ENCODE measurements at places on chromosomes 1 and 21.
A peak's percentile ranks its signal among the peaks of the same experiment; 100 is the strongest.

GRCh38 chr1:39163469-39163868, 41.0 kb upstream of the MACF1 start:
- no peak for DNase-seq

DNA sequence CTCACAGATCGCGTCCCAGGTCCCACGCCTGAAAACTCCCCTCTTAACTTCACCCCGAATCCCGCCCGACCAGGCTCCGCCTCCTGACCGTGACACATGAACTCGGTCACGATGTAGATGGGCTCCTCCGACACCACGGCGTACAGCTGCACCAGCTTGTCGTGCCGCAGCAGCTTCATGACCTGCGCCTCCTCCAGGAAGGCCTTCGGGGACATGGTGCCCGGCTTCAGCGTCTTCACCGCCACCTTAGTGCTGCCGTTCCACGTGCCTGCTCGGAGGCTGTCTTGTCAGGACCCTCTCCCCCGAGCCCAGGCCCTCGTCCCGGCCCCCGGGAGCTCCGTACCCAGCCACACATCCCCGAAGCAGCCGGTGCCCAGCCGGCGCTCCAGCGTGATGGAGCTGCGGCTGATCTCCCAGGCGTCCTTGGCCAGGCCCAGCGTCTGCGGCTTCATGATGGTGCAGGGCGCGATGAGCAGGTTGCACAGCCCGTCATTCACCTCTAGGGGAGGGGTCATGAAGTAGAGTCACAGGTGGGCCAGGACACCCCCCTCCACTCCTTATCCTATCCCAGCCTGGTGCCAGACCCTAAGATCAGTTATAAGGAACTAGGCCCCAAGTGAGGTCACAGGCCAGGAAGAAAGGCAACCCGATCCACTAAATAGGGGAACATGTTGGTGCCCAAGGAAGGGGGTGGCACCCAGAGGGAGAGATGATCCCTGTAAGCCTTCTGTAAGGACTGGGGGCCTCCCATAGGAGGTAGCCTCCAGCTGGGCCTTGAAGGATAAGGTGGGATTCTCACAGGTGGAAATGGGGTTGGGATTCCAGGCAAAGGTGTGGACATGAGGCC, 11.6 kb upstream of the AHDC1 start:
- no peak for DNase-seq

DNA sequence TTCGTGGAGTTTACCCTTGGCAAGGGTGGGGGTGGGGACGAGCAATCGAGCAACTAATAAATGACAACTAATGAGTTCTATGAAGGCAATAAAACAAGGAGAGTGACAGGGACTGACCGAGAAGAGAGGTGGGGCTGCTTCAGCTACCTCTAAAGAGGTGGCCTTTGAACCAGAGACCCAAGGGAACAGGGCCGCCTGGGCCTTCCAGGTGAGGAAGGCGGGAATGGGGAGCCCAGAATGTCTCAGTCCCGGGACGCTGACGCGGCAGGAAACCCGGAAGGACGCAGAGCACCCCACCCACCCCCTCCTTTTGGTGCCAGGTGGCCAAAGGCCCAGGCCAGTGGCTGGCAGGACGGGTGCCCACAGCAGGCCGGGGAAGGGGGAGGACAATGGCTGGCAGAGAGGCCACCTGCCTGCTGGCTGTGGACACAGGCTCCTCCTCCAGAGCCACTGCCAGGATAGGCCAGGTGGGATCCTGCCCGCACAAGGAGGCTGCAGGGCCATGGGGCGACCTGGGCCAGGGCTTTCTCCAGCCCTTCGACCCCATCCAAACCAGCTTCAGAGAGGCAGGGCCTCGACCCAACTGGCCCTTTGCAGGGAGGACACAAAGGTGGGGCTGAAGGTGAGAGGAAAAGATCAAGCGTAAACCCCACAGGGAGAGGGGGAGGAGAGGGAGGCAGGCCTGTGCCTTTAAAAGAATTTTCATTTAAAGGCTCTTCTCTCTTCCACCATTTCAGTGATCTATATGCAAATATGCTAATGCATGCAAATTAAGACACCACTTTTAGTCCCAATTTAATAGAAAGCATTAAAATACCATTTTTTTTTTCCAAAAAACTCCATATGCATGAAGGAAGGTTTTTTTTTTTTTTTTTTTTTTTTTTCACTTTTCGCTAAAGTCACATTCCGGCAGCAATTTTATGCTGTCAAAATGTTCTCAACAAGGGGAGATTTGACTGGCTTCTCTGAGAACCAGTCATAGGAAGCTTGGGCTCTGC, 58.1 kb downstream of the CASZ1 start:
- DNase-seq: no peak

GRCh38 chr1:108043707-108044106, 78.7 kb upstream of the VAV3 start:
- no peak for DNase-seq

- DNase-seq: peak; percentile 88
These were observed 26.9 kb upstream of the RAP1A start for GRCh38 chr1:111592389-111593361.

DNA sequence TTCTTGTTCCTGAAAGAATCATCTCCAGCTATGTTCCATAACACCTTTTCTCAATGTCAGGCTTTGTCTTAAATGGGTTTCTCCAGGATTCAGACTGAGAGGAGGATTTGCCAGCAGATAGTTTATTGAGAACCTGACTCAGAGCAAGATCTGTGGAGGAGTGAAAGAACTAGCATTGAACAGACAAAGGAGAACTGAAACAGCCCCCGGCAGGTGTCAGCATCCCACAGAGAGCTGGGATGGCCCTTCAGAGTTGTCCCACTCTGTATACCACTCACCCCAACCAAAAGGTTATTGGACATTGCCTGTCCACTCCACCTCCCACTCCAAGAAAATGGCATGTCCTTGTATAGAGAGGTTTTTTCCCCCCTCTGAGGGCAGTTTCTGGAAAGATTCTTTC, 270.7 kb downstream of the PAPPA2 start:
- no peak for DNase-seq

- no peak for DNase-seq
These were observed 28.1 kb downstream of the KMO start for GRCh38 chr1:241560146-241560848.

GRCh38 chr1:15311880-15312279, 64.9 kb downstream of the FHAD1 start:
- DNase-seq: no peak

- no peak for DNase-seq
These were observed 834 bp upstream of the C8B start for GRCh38 chr1:56966698-56966999.

DNA sequence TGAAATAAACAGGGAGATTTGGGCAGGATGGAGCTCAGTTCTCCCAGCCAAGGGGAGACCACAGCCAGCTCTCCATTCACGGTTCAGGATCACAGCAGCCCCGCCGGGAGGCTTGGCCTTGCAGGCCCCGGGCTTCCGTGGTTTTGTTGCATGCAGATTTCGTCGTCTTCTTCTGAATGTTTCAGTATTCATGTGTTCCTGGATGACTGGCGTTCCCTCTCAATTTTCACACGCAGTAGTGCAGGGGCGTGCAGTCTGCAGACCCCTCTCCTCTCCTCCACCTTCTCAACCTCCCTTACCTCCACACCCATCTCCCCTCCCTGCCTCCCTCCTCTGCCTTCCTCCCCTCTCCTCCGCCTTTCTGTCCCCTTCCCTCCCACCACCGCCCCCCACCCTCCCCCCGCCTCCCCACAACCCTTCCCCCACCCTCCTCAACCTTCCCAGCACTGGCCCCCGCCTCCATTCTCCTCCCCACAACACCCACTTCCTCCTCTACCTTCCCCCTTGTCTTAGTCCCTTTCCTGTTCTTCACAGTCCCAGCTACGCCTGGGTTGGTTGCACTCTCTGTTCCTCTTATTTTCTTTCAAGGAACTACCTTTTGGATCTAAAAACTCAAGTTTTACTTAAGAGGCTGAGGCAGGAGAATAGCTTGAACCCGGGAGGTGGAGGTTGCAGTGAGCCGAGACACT, 8.4 kb upstream of the SLC19A1 start:
- no peak for DNase-seq

GRCh38 chr1:209600541-209600940, 17.0 kb downstream of the CAMK1G start:
- DNase-seq: no peak

- DNase-seq: no peak
These were observed 63.9 kb downstream of the ADAMTS1 start for GRCh38 chr21:26781331-26781730.

DNA sequence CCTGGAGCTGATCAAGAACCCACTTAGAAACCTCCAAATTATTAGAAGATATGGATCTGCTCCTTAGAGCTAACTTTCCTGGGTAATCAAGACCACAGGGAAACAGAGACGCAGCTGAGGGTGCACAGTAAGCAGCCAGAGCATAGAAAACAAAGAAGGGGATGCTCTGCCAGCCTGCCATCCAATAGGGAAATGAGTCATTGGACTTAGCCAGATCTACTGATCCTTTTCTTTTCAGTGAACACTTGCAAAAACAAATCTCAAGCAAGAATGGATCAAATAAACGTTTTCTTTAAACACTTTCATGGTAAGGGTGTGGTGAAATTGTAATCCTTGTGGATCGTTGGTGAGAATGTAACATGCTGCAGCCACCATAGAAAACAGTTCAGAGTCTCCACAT, 474.0 kb downstream of the LTN1 start:
- DNase-seq: no peak

DNA sequence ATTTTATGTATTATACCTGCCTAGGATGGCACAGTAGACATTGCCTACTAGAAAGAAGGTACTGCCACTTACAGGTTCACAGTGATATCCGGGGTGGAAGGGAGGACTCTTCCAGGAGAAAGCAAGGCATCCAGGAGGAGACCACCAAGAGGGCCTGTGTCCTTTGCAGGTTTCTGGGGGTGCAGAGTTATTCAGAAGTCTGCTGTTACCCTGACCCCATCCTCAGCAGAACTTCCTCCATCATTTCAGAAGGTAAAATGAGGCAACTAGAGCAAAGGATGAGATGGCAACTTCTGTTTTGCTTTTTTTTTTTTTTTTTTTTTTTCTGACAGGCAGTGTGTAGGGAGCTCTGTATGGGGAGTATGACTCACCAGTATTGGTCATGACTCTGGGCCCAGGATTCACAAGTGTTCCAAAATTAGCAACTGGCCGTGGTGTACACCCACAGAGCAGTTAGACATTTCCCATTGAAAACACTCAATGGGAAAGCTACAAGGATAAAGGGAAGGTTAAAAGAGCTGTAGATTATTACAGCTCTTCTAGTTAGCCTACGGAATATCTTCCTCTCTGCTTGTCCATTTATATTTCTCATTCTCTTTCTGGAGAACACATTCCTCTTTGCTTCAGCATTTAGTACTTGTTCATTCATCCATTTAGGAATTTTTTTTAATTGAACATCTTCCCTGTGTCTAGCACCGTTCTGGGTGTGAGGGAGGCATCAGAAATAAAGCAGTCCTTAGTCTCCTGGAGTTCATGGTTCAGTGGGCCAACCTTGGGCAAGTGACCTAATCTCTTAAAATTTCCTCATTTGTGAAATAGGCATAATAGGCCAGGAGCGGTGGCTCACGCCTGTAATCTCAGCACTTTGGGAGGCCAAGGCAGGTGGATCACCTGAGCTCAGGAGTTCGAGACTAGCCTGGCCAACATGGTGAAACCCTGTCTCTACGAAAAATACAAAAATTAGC, 50.5 kb upstream of the PPP2R5A start:
- DNase-seq: no peak

- no peak for DNase-seq
These were observed 100.0 kb upstream of the SLC44A3 start for GRCh38 chr1:94719926-94720793.

GRCh38 chr1:225817611-225818061, 7.7 kb downstream of the EPHX1 start:
- no peak for DNase-seq

GRCh38 chr1:184296466-184297243, 90.2 kb upstream of the C1orf21 start:
- DNase-seq: no peak

DNA sequence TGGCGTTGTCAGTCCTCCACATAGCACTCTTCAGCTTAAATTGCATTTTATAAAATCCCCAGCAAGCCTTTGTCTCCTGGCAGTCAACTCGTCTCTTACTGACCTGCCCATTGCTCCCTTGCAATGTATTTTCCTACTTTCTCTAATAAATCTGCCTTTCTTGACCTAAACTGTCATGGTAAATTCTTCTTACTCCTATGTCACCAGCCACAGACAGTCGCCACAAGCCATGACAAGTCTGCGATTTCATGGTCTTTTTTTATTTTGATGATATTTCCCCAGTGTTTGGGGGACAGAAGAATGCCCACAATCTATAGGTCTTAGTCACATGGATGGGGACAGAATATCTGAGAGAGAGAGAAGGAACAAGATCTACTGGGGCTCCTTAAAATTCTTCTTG, 8.4 kb downstream of the IFNAR2 start:
- no peak for DNase-seq

GRCh38 chr1:221791846-221792245, 50.0 kb upstream of the DUSP10 start:
- DNase-seq: no peak

DNA sequence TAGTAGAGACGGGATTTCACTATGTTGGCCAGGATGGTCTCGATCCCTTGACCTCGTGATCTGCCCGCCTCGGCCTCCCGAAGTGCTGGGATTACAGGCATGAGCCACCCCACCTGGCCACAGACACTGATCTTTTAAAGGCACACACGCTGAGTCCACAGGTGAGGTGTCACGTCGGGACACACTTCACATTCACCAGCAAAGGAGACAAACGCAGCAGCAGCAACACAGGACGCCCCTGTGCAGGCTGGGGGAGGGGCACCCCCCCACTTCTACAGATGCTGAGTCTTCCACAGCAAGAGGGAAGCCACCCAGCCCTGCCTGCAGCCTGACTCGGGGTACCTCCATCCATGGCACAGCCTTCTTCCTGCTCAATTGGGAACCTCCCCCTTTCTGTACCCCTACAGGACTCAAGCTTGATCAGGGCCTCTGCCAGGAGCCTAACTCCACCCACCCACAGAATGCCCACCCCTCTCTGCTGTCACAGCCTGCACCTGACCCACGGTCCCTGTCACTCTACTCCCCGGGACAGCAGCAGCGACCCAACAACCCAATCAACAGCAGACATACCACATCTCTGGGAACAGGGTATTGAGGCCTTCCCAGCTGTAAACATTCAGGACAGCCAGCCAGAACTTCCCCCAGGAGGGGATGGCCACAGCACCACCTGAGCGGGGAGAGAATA, 9.5 kb downstream of the LSS start:
- DNase-seq: no peak

- no peak for DNase-seq
These were observed 18.7 kb downstream of the UQCRHL start for GRCh38 chr1:15788624-15789301.

DNA sequence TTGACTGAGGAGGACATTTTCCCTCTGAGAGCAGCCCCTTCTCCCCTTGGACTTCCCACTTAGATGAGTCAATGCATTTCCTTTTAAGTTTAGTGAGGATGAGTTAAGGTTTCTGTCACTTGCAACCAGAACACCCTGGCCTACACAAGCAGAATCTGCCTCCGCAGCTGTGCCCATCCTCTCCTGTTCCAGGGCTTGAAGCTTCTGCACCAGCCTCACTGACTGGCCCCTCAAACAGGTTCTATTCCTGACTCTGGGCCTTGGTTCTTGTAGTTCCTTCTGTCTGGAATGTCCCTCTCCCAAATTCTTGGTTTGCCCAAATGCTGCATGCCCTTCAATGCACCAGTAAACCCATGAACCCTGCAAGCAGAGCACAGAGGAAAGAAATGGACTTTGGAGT, 394.4 kb downstream of the PTPRU start:
- no peak for DNase-seq

Data from stimulated activated CD8-positive, alpha-beta memory T cell treated with anti-CD3 and anti-CD28 coated beads, Interleukin-2, amount 100 ng/mL, for 1 hour (primary cell).